Esophagus muscularis mucosa (tissue), 4 donors: ENCODE measurements at places on chromosomes 13 and 19. TPM values are rescaled to one million over a fixed set of nuclear protein-coding genes. Genes with fewer than 3 reads are reported as not detected.

GRCh38 chr19:55062735-55063491 lies at the start of gene RDH13:
RDH13 (minus strand) TSS chr19:55063148; CDS start chr19:55063032, 116 bp downstream.
- H3K36me3 ChIP-seq: peaks cover 13% of the 10 kb centered on the region
- H3K27me3 ChIP-seq: no peaks in the 10 kb centered on the region
- H3K4me3 ChIP-seq: peak within 1 kb of the TSS; percentile 85
- H3K4me1 ChIP-seq: peaks cover 21% of the 10 kb centered on the region

The ERVK3-1 gene
- total RNA-seq: 41.5 TPM

GRCh38 chr19:48206397-48207093 lies 36.1 kb downstream of the ZSWIM9 start:
- H3K4me3 ChIP-seq: no peak overlapping the region
- no peak overlapping the region for H3K27ac ChIP-seq
- DNase-seq: no peak
- peaks cover 15% of the 10 kb centered on the region for H3K4me1 ChIP-seq

DNA sequence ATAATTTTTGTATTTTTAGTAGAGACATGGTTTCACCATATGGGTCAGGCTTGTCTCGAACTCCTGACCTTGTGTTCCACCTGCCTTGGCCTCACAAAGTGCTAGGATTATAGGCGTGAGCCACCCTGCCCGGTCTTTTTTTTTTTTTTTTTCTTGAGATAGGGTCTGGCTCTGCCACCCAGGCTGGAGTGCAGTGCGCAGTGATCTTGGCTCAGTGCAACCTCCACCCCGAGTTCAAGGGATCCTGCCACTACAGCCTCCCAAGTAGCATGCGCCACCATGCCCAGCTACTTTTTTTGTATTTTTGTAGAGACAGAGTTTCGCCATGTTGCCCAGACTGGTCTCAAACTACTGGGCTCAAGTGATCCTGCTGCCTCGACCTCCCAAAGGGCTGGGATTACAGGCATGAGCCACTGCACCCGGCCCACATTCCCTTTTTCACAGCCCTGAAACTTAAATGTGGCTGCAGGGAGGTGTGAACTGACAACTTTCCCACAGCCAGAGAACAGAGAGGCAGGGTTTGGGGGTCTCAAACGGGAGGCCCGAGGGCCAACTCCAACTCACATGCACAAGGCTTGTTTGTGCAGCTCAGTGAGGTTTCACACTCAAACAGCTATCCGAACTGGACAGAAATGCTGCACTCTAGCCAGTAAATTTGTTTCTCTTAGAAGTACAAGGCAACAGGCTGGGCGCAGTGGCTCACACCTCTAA lies 4.4 kb upstream of the S1PR5 start:
- H3K36me3 ChIP-seq: no peaks in the 10 kb centered on the region
- peaks cover 22% of the 10 kb centered on the region for H3K4me1 ChIP-seq
- no peak overlapping the region for H3K27ac ChIP-seq
- peaks cover 27% of the 10 kb centered on the region for H3K27me3 ChIP-seq
- DNase-seq: no peak

DNA sequence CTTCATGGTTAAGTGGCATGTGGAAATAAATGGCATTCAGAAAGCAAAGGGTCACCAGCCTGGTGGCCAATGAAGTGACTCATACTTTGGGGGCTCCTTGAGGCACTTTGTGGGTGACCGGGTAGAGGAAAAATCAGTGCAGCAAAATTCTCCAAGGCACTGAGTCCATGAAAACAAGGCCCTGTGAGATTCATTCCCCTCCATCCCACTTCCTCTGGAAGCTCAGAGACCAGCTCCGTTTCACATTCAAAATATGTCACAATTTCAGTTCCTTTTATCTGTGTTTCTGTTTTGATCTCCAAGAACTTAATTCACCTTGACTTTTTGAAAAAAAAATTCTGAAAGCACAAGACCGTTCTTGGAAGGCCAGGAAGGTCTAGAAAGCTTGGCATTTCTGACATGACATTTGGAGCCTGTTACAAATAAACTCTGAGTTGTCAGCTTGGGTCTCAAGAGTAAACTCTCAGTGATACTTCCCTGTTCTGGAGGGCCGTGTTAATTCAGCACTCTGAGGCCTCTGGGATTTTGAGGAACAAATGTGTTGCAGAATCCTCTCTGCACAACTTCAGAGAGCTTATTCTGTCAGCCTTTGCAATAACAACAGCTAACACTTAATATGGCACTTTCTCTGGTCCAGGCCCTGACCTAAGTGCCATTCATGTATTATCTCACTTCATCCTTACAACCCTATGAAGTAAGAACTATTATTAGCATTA lies 6.8 kb downstream of the CYSLTR2 start:
- H3K27ac ChIP-seq: peak overlapping the region; percentile 1
- no peaks in the 10 kb centered on the region for H3K27me3 ChIP-seq
- H3K4me1 ChIP-seq: no peaks in the 10 kb centered on the region

DNA sequence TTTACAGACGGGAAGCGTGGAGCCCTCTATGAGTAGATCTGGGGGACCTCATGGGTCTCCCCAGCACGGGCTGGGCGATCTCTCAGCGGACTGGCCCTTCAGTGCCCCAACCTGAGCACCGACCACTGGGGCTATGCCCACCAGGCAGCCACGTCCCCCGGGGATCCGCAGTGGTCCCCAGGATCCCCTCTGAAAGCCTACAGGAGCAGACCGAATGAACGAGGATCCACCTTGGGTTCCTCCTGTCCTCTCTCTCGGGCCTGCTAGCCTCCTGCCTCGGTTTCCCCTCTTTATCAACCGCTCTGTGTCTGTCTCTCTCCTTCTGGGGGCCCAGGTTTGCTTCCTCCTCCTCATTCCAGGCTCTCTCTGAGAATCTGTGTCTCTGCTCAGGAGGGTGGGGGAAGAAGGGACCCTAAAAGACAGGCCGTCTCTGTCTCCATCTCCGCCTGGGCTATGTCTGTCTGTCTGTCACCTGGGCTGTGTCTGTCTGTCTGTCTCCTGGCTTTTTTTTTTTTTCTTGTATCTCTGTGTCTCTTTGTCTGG lies 2.0 kb upstream of the MEIS3 start:
- DNase-seq: no peak
- no peak overlapping the region for H3K4me3 ChIP-seq
- H3K4me1 ChIP-seq: peaks cover 52% of the 10 kb centered on the region

GRCh38 chr19:1210227-1210538 lies 4.6 kb downstream of the STK11 start:
- H3K4me1 ChIP-seq: peaks cover 74% of the 10 kb centered on the region
- peak overlapping the region; percentile 83 for H3K27ac ChIP-seq
- H3K36me3 ChIP-seq: peaks cover 11% of the 10 kb centered on the region
- DNase-seq: no peak
- no peaks in the 10 kb centered on the region for H3K27me3 ChIP-seq
- H3K4me3 ChIP-seq: no peak overlapping the region

- peak; percentile 29 for DNase-seq
- no peaks in the 10 kb centered on the region for H3K27me3 ChIP-seq
- H3K27ac ChIP-seq: no peak overlapping the region
- no peak overlapping the region for H3K4me3 ChIP-seq
These were observed 359.2 kb downstream of the IRS2 start for GRCh38 chr13:109427148-109427547.

DNA sequence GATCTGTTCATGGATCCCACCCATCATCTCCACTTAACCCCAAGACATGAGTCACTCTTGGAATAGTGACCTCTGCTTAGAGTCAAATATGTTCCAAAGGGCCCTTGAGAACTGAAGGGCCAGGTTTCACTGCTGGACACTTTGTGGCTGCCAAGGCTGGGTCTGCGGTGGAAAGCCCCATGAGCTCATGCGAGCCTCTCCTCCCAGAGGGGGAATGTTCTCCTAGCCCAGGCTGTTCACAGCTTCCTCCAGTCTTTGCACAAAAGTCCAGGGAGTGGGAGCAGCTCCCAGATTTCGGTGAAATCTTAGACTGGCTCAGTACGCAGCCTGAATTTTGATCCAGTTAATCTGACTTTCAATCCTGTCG lies 732 bp upstream of the DCLK1 start:
- H3K4me1 ChIP-seq: peaks cover 19% of the 10 kb centered on the region
- H3K27me3 ChIP-seq: no peaks in the 10 kb centered on the region
- peak overlapping the region; percentile 57 for H3K27ac ChIP-seq
- H3K4me3 ChIP-seq: peak overlapping the region; percentile 58
- DNase-seq: no peak
- H3K36me3 ChIP-seq: no peaks in the 10 kb centered on the region

DNA sequence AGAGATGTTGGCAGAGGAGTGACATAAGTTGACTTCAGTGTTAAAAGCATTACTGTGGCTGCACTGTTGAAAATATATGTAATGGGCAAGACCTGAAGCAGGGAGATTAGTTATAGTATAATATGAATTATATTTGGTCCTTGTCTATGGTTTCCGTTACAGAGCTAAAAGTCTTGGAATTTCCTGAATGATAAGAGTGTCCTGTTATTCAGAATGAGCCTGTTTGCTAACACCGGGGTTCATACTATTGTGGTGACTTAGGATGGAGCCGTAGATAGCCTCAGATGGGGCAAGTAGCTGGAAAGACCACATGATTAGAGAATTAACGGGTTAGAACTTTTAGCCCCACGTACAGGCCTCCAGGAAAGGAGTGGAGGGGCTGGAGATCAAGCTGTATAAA lies 5.7 kb downstream of the USPL1 start:
- H3K36me3 ChIP-seq: peaks cover 13% of the 10 kb centered on the region
- no peak overlapping the region for H3K4me3 ChIP-seq
- no peaks in the 10 kb centered on the region for H3K27me3 ChIP-seq
- no peak overlapping the region for H3K27ac ChIP-seq
- no peak for DNase-seq
- H3K4me1 ChIP-seq: peaks cover 38% of the 10 kb centered on the region

DNA sequence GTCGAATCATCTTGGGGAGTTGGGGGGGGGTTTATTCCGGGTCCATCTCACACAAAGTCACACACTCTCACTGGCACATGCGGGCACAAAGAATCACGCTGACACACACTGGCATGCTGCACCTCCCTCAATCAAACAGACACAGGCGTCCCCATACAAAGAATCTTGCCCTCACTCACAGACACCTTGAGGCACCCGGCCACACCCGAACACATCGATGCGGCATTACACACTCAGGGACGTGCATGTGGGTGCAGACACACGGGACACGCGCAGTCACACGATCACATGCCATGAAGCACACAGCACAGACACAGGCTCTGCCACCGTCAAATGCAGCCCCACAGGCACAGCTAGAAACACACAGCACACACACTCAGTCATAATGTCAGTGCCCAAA lies 7.8 kb downstream of the NFIX start:
- DNase-seq: no peak
- peaks cover 14% of the 10 kb centered on the region for H3K36me3 ChIP-seq
- peaks cover 100% of the 10 kb centered on the region for H3K4me1 ChIP-seq
- H3K27me3 ChIP-seq: no peaks in the 10 kb centered on the region
- H3K4me3 ChIP-seq: peak overlapping the region; percentile 46
- H3K27ac ChIP-seq: peak overlapping the region; percentile 97

GRCh38 chr19:3382460-3383100 lies 16.2 kb downstream of the NFIC start:
- H3K4me3 ChIP-seq: peak overlapping the region; percentile 21
- H3K27ac ChIP-seq: peak overlapping the region; percentile 100
- H3K4me1 ChIP-seq: peaks cover 70% of the 10 kb centered on the region
- no peaks in the 10 kb centered on the region for H3K27me3 ChIP-seq
- DNase-seq: no peak
- H3K36me3 ChIP-seq: peaks cover 23% of the 10 kb centered on the region

The ZNF841 gene
- total RNA-seq: 13.7 TPM

The CEACAM1 gene
- 2.1 TPM for total RNA-seq

The TGFBR3L gene
- total RNA-seq: 6.8 TPM
